ENCODE measurements at places on chromosomes 4 and X. TPM values are rescaled to one million over a fixed set of nuclear protein-coding genes. Genes with fewer than 3 reads are reported as not detected.

The CFAP99 gene
- total RNA-seq = not detected

The ARHGEF6 gene
- total RNA-seq = 4.0 TPM

The SCML2 gene
- 0.88 TPM for total RNA-seq

The CXCL13 gene
- not detected for total RNA-seq

The CXCL8 gene
- total RNA-seq = 842 TPM

The RRH gene
- total RNA-seq = 0.13 TPM

The PAGE2B gene
- total RNA-seq = not detected

The GPR78 gene
- 0.26 TPM for total RNA-seq

The TMEM144 gene
- total RNA-seq = 2.3 TPM

The HPSE gene
- total RNA-seq = 0.64 TPM

The MAOA gene
- total RNA-seq = 12.5 TPM

The MAGEA9B gene
- not detected for total RNA-seq

The CT45A2 gene
- not detected for total RNA-seq

The BRS3 gene
- total RNA-seq = not detected

The STPG2 gene
- total RNA-seq = 0.52 TPM

The SLITRK4 gene
- 5.3 TPM for total RNA-seq

The MAGEB2 gene
- not detected for total RNA-seq

The KIAA1210 gene
- not detected for total RNA-seq

The PACRGL gene
- total RNA-seq = 25.6 TPM

The SUPT20HL1 gene
- not detected for total RNA-seq

The SYNPO2 gene
- total RNA-seq = 1.3 TPM

The TLR3 gene
- 3.7 TPM for total RNA-seq

The CPE gene
- 42.9 TPM for total RNA-seq

The SUPT20HL2 gene
- not detected for total RNA-seq

The NHSL2 gene
- 0.78 TPM for total RNA-seq

The CYSLTR1 gene
- total RNA-seq = not detected

The NIPAL1 gene
- total RNA-seq = 3.4 TPM

The HTRA3 gene
- 10.3 TPM for total RNA-seq
